ENCODE measurements at places on chromosomes 1 and 21.

GRCh38 chr1:202663131-202663530 lies 47.1 kb downstream of the SYT2 start:
- no peak for DNase-seq

DNA sequence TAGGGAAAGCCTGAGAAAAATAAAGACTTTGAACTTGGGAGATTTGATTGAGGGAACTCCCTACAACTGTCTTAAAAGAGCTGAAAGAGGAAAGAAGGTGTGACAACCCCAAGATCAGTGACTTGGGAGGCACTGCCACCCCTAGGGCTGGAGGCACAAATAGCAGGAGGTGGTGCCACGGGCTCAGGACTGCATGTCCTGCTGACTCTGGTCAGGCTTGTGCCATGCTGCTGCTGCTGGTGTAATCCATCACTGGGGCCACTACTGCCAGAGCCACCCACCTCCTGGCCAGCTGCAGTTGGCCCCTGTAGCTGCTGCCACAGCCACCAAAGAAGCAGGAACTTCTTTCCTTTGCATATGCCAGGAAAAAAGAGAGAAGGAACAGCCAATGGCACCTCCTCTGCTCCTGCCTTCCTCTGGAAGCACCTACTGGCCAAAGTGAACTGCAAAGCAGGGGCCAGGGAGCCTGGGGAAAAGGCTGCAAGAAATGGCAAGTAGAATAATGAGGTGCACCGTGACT lies 730.3 kb downstream of the PTPRU start:
- no peak for DNase-seq

GRCh38 chr1:16334655-16335340 lies 17.5 kb downstream of the FBXO42 start:
- no peak for DNase-seq

DNA sequence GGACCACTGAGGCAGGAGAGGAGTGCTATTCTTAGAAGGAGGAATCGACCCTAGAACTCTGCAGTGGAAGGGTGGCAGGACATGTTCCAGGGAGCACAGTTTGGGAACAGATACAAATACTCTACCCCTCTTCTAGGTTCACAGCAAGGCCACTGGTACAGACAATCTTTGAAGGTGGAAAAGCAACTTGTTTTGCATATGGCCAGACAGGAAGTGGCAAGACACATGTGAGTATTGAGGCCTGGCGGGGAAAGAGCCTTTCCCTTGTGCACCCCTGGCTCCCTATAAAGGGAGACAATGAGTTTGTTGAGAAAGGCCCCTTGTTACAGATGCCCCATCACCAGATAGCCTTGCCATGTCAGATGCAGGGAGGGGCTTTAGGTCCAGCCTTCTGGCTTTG lies 17.8 kb downstream of the KIF2C start:
- DNase-seq: no peak
